H9 (cell line): ENCODE measurements at places on chromosomes 11 and 22. TPM values are rescaled to one million over a fixed set of nuclear protein-coding genes. Genes with fewer than 3 reads are reported as not detected.
A peak's percentile ranks its signal among the peaks of the same experiment; 100 is the strongest.

KRTAP5-1 gene
- not detected in 2 replicates for total RNA-seq

SLC22A24 gene
- not detected in 2 replicates for total RNA-seq

CCDC116 gene
- 0.22 and 0.63 TPM in 2 replicates for total RNA-seq

SLC2A11 gene
- total RNA-seq: 12.1 and 15.0 TPM in 2 replicates

C1QTNF4 gene
- 5.7 and 8.7 TPM in 2 replicates for total RNA-seq

CDC45 gene
- total RNA-seq: 32.7 and 35.7 TPM in 2 replicates

CREB3L1 gene
- total RNA-seq: 2.6 and 3.3 TPM in 2 replicates

DNA sequence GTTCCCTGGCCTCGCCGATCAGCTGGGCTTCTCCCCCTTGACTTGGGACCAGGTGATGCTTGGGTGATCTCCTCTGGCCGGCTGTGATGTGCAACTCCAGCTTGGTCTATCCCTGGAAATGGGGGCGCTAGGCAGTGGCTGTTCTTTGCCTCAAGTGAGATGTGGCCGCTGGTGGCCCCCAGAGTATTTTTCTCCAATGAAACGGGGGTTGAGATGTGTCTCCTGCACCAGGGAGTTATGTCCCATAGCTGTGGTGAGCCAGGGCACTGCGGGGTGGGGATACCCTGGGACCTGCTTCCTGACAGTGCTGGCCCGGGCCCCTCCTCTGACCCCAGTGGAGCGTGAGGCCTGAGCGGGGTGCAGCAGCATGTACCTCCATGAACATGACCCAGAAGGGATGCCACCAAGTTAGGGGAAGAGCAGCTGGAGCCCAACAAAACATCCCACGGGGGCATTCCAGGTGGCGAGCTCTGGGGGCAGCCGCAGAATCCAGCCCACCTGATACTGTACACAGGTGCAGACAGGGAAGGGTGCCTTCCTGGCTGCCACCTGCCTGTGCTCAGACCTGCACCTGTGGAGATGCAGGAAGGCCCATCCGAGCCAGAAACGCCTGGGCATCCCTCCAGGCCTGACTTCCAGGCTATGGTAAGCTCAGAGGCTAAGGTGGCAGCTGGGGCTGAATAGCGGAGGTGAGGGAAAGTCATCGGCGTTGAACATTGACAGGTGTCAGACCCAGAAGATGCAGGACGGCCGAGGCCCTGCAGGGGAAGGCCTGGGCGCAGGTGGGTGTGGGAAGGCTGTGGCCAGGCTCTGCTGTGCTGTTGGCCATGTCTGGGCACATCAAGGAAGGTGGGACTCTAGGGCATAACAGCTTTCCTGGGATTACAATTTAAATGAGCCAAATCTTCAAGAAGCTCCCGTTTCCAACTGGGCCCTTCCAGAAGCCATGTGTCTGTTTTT, 97.3 kb downstream of the CTTN start:
- H3K4me3 ChIP-seq: no peak overlapping the region
- H3K27ac ChIP-seq: no peak overlapping the region
- peaks cover 36% of the 10 kb centered on the region for H3K36me3 ChIP-seq
- no peaks in the 10 kb centered on the region for H3K27me3 ChIP-seq
- H3K4me1 ChIP-seq: no peaks in the 10 kb centered on the region

DNA sequence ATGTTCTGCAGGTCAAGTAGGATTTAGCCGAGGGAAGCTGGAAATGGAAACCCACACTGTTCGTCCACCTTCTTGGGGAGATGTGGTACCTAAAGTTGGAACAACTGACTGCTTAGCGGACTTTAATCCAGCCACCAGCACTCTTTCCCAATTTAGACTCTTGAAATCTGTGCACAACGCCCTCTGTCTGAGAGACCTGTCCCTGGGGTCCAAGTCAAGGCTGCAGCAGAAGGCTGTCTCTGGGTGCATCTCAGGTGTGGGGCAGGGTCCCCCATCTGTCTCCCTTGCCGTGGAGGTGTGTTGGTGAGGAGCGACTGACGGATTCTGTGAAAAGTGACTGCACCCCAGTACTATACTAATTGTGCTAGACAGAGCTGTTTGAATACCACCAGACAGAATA, 168.2 kb upstream of the CADM1 start:
- H3K27ac ChIP-seq: no peak overlapping the region
- no peaks in the 10 kb centered on the region for H3K36me3 ChIP-seq

DNA sequence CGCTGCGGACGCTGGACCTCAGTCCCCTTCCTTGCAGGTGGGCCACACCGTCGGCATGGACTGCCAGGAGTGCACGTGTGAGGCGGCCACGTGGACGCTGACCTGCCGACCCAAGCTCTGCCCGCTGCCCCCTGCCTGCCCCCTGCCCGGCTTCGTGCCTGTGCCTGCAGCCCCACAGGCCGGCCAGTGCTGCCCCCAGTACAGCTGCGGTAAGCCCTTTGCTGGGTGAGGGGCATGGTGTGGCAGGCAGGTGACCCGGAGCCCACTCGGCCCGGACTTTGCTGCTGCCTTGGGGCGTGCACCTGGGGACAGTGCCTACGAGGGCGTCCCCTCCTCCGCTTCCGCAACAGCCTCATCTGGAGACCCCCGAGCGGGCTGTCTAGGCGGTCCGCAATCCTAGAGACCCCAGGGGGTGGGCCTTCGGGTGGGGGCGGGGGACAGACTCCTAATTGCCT, 25.4 kb upstream of the MUC5B start:
- no peak overlapping the region for H3K4me3 ChIP-seq
- DNase-seq: no peak
- H3K27ac ChIP-seq: no peak overlapping the region
- no peaks in the 10 kb centered on the region for H3K36me3 ChIP-seq

GRCh38 chr22:36052505-36052941, 23.9 kb upstream of the RBFOX2 start:
- no peaks in the 10 kb centered on the region for H3K36me3 ChIP-seq
- no peak for DNase-seq
- H3K4me3 ChIP-seq: no peak overlapping the region
- no peaks in the 10 kb centered on the region for H3K27me3 ChIP-seq
- no peak overlapping the region for H3K27ac ChIP-seq

GRCh38 chr22:35913925-35914324, 114.7 kb downstream of the RBFOX2 start:
- DNase-seq: no peak
- H3K4me1 ChIP-seq: peaks cover 16% of the 10 kb centered on the region
- no peaks in the 10 kb centered on the region for H3K36me3 ChIP-seq

DNA sequence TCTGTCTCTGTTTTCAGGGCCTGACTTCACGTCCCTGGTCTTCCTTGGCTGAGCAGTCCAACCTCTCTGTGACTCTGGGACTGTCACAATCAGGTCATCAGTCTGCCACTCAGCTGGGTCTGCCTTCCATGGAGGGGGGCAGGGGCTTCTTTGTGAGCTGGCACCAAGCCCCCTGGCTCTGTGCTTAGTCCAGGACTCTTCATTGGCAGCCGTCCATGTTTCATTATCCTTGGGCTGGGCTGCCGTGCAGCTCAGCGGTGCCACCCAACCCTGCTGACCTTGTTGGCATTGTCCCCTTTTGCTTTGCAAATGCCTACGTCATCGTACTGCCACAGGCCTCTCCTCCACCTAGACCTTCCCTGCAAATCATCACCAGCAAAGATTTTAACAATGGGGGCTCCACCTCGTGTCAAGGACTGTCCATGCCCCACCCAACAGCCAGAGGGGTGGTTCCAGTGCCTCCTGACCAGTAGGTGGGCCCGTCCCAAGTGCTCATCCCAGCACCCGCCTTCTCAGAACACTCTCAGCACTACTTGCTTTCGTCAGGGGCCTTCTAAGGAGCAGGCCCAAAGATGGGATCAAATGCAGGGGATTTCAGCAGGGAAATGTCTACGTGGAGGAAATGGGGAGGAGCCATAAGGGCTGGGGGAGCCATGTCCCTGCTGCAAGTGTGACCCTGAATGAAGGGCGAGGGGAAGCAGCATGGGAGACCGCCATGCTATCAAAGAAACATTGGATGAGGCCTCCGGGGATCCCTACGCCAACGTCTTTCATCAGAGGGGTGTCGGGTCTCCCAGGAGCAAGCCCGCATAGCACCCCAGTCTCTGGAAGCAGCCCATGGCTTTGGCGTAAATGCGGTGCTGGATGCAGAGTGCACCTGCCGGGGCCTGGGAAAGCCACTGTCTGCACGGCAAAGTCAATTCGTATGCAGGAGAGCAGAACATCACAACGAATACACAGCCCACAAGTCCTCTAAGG, 18.2 kb downstream of the KRTAP5-6 start:
- H3K27ac ChIP-seq: no peak overlapping the region
- peak; percentile 12 for DNase-seq
- H3K27me3 ChIP-seq: no peaks in the 10 kb centered on the region; the same call in 1 of the 2 replicates
- H3K36me3 ChIP-seq: no peaks in the 10 kb centered on the region
- H3K4me1 ChIP-seq: no peaks in the 10 kb centered on the region
- H3K4me3 ChIP-seq: no peak overlapping the region
